Iris pigment epithelial cell (primary cell): ENCODE measurements at places on chromosomes 13 and 19.

GRCh38 chr13:77042566-77043177 lies 15.7 kb upstream of the FBXL3 start:
- DNase-seq = peak; percentile 38

DNA sequence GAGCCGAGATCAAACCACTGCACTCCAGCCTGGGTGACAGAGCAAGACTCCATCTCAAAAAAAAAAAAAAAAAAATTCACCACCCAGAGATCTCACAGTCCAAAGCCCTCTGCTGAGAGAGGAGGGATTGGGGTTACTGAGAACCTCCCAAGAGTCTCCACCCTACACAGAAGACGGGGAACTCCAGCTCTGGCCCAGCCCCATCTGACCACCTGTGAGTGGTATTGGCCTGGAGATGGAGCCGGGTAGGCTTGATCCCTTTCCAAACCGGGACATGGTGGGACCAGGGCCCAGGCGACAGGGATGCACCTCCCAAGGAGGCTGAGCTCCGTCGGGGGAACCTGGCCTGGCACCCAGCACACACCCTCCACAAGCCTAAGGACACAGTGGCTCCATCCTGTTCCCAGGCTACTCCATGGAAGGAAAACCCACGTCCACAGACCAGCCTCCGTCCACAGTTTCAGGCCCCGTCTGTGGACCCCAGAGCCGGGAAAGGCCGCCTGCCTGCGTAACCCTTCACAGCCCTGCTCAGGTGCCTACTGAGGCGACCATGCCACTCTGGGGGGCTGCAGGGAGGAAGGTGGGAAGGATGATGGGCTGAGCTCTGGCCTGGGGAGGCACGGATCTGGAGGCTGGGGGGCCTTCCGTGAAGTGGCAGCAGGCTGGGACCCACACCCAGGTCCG lies 1.8 kb downstream of the TMEM259 start:
- no peak for DNase-seq

DNA sequence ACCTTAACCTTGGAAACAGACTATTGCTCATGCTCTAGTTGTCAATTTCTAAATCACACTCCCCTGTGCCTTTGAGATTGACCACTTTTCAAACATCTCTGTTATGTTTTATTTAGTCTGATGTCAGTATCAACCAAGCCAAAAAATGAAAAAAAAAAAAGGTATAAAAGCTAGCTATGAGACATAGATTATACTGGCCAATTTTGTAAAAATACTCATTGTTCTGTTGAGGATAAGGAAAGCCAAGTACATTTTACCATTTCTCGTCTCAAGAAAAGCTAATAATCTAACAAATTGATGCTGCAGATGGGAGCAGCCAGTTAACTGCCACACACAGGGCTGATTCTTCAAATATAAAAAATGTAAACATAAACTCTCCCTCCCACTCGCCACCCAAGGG lies 572.6 kb upstream of the KLF12 start:
- DNase-seq = no peak

GRCh38 chr13:26604784-26605545 lies 47.5 kb downstream of the WASF3 start:
- no peak for DNase-seq

- DNase-seq = no peak
Observed at GRCh38 chr13:113084094-113084942, 21.3 kb upstream of the F7 start.

GRCh38 chr19:35000647-35001501 lies 751 bp downstream of the GRAMD1A start:
- peak; percentile 57 for DNase-seq

GRCh38 chr13:27135023-27135422 lies 36.6 kb downstream of the USP12 start:
- no peak for DNase-seq

DNA sequence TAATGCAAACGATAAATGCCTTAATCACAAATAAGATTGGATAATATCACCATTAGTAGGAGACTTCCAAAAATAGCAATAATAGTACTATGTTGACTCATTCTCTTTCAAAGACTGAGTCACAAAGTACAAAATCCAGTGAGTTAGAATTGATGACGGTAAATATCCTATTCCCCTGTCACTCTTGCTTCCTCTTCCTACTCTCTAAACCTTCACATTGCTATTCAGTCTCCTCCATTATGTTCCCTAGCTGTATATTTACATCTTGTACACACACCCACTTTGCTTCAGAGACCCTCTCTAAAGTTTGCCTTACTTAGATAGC lies 26.3 kb upstream of the INTS6 start:
- peak; percentile 66 for DNase-seq

DNA sequence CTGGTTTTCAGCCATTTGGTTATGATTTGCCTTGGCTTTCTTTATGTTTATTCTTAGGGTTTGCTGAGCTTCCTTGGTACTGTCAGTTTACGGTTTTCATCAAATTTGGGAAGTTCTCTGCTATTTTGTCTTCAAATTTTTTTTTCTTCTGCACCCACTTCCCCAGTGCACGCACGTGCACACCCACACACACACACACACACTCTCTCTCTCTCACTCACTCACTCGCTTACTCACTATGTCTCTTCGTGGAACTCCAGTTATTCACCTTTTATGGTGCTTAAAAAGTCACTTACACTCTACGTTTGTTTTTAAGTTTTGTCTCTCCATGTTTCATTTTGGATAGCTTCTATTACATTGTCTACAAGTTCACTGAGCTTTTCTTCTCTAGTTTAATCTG lies 7.1 kb downstream of the AKAP11 start:
- DNase-seq = no peak

DNA sequence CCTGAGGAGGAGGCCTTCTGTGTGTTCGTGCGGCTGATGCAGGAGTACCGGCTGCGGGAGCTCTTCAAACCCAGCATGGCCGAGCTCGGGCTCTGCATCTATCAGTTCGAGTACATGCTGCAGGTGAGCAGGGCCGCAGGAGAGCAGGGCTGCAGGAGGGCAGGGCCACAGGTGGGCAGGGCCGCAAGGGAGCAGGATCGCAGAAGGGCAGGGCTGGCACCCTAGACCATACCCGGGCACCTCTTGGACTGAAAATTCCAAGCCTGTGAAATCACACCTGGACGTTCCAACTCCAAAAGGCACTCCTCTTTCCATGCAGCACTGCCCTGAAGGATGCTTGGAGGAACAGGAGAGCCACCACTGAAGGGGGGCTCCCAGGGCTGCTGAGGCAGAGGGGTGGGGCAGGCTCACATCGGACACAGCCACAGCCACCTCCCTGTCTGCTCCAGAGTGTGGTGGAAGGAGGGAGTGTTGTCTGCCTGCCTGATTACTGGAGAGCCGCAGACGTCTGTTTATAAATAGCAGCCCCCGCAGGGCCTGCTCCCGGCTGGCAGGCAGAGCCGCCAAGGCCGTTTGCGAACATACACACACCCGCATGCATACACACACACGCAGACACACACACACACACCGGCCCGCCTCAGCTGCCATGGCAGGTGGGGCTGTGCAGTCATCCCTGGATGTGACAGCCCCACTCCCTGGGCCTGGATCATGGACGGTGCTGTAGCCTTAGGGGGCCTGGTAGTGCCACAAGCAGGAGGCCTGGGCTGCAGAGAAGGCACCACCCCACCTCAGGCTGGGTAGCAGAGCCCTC lies 20.2 kb downstream of the EVI5L start:
- peak; percentile 44 for DNase-seq

GRCh38 chr13:99969453-99969918 lies 2.1 kb downstream of the ZIC5 start:
- DNase-seq = no peak

DNA sequence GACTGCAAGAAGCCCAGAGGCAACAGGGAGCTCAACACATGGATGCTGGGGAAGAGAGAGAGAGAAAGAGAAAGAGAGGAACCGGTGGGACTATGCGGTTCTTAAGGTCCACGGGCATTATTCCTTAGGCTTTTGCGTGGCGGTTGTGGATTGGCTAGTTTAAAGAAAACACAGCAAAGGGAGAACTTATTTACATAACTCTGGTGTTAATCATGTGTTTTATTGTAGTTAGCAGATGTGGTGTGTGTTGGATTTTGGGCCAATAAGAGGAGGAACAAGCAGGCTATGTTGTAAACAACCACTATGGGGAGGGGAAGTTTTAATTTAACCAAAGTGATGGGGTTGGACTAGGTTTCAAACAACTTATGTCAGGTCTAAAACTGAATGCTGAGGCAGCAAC lies 275.3 kb upstream of the KLF12 start:
- no peak for DNase-seq

GRCh38 chr13:20156702-20157101 lies 4.2 kb downstream of the GJA3 start:
- no peak for DNase-seq

- peak; percentile 36 for DNase-seq
Observed at GRCh38 chr13:75136151-75136550, 345.8 kb downstream of the TBC1D4 start.

- DNase-seq = no peak
Observed at GRCh38 chr19:45471111-45471930, 3.5 kb downstream of the FOSB start.

GRCh38 chr13:41111454-41111853 lies 21.1 kb downstream of the KBTBD6 start:
- peak; percentile 70 for DNase-seq

DNA sequence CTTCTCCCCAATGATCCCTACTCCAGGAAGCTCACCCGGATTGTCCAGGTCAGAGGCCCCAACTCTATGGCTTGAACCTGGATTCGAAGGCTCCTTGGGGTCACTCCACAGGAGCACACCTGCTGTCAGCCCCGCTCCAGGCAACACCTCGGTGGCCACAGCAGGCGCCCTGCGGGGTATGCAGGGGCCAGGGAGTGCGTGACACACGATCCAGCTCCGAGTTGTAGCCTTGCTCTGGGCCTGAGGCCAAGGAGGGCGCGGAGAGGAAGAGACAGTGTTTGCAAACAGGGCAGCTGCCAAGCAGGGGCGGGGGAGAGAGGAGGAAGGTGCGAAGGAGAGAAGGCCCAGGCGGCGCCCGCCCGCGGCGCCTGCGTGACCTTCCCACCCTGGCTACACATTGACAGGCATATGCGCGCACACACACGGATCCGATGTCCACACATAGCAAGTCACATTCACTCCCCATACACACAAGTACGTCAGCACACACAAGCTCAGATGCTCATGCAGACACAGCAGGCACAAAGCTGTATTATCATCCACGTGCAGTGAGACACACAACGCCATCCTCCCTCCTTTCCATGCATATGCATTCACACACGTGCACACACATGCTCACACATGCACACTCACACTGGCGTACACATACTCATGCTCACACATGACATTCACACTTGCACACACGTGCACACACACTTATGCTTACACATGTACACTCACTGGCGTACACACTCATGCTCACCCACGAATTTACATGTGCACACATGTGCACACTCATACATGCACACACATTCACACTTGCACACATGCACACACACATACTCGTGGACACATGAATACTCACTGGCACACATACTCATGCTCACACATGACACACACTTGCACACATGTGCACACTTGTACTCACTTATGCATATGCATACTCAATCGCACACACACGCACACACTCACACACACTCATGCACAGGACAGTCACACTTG lies 10.4 kb downstream of the SBK2 start:
- DNase-seq = peak; percentile 68

DNA sequence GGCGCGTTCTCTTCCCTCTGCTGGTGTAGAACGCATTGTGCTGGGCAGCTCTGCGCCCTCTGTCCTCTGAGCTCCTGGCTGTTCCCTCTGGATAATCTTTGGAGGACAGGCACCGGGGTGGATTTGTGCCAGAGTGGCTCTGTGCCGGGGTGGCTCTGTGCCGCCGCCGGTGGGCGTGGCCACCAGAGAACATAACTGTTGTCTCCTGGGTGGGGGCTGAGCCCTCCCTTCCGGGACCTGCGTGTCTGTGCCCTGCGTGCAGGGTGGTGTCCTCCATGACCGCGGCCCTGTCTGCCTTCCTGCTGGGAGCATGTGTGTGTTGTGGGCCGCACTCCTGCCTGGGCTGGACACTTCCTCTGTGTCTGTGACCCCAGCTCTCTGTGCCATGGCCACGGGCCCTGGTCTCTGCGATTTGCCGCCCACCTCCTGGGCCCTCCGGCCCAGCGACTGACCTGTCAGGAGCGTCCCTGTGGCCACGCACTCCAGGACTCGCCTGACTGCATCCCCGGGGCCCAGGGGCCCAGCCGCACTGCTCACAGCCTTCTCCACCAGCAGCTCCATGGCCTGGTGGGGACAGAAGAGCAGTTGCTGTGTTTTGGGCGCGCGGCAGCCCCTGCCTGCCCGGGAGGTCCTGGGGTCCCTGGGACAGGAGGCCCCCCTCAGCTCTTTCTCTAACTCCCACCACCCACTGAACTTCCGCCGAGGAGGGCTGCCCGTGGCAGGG lies 22.4 kb upstream of the MATK start:
- DNase-seq = no peak

GRCh38 chr13:23912469-23912868 lies 15.2 kb upstream of the C1QTNF9B start:
- DNase-seq = no peak

DNA sequence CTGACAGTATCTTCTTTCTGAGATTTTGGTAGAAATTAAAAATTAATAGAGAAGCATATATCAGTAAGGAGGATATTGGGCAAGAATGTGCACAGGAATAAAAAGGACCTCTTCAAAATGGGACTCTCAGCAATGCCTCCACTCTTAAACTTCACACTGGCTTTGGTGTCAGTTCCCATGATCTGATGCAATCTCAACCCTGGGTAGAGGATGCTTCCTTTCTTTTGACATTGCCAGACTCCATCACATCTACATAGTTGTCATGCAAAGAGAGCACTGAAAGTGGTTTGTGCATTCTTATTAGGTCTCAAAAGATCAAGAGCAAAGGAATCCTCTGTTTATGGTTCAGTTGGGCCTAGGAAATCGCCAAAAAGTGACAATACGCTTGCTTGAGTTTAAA lies 26.3 kb downstream of the STARD13 start:
- no peak for DNase-seq

- no peak for DNase-seq
Observed at GRCh38 chr19:7778081-7778480, 15.0 kb downstream of the CLEC4M start.

- peak; percentile 71 for DNase-seq
Observed at GRCh38 chr13:43019811-43020210, 3.6 kb upstream of the DNAJC15 start.

DNA sequence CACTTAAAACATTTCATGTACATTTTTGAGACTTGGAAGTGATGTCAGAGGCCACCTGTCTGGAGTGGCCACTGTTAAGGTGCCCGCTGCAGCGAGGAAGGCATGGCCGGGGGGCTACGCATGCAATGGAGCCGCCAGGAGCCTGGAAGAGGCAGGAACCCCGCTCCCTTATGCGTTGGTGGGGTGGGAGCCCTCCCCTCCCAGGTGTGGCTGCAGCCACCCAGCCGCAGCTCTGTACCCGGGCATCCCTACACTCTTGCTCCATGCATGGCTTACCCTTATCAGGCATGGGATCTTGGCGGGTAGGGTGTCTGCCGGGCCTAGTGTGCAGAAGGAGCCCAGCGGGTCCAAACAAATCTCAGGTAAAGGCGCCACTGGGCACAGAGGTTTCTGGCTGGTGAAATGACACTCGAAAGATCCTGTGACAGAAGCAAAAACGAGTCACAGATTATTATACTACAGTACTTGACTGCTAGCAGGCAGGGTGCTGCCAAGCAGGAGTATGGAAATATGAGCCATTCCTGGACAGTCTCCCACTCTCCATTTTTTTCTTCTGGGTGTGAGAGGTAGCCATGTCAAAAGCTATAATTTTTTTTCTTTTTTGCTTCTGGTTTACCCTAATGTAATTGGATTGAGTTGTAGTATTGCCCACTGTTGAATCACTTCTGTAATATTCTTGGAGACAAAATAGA lies 1606.3 kb upstream of the MIR17HG start:
- DNase-seq = no peak
